ENCODE measurements at places on chromosomes 7 and 10.

GRCh38 chr7:73893342-73894101 is 32.6 kb downstream of the TMEM270 start:
- peak; percentile 60 for DNase-seq

GRCh38 chr7:101582971-101583370 is 46.1 kb downstream of the MYL10 start:
- DNase-seq, result no peak

- no peak for DNase-seq
These were observed 38.0 kb downstream of the RBM33 start for GRCh38 chr7:155682484-155682883.

GRCh38 chr10:129511758-129512157 is 44.7 kb downstream of the MGMT start:
- no peak for DNase-seq

DNA sequence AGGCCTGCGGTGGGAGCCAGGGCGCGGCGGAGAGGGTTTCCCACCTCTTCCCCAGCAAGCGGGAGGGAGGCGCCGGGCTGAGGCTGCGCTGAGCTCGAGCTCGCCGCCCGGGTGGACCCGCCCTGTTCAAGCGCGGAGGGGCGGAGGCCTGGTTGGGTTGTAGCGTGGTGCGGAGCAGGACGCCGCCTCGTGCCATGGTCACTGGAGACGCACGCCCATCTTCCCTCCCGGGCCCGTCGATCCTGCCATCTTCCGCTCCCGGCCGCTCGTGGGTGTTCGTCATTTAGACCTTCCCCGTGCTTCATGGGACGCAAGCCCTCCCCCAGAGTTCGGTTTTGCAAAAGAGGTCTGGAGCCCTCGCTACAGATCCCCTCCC is 9.3 kb upstream of the EN2 start:
- DNase-seq, result no peak

- no peak for DNase-seq
These were observed 530.3 kb downstream of the ARL4A start for GRCh38 chr7:13217768-13218167.

DNA sequence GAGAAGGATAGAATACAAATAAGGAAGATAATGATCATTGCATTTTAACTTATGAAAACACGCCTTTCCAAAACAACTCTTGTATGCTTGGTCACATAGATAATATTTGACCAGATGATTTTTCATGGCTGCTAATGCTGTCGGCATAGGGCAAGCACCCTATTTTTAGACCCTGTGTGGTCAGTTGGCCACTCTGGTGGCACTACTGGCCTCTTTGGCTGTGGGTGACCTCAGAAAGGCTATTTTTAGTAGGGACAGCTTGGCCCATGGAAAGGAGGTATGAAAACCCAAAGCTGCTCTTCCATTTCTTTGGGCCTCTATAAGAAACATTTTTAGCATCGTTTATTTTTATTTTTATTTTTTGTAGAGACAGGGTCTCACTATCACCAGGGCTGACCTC is 12.3 kb downstream of the BMPER start:
- DNase-seq, result no peak

DNA sequence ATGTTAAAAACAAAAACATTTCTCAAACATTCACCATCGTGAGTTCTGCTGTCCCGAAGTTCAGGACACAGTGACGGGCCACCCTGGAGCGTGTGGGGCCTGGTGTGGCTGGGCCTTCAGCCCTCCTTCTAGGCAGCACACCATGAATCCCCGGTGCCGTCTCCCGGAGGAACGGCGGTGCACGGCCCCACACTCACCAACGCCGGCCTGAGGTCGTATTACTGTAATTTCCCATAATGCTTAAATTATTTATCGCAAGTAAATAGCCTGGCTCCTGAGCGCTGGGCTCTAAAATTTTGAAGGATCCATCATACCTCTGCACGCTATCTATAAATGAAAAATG is 1.4 kb downstream of the STK32C start:
- DNase-seq, result no peak

DNA sequence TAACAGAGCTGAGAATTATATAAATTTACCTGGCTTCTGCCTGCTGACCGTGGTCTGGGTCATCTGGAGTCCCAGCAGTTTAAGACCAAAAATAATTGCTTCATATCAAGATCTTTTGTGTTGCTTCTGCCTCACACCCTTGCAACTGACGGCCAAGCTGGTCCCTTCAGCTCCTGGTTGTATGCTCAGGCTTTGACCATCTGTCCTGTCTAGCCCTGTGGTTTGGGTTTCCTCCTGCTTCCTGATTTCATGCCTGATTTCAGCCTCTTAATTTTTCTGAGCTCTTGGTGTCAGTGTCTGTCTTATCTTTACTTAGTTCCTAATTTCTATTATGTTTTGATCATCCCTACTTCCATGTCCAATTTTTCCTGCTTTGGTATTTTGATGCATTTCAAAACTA is 87.9 kb upstream of the PLXDC2 start:
- DNase-seq, result no peak

DNA sequence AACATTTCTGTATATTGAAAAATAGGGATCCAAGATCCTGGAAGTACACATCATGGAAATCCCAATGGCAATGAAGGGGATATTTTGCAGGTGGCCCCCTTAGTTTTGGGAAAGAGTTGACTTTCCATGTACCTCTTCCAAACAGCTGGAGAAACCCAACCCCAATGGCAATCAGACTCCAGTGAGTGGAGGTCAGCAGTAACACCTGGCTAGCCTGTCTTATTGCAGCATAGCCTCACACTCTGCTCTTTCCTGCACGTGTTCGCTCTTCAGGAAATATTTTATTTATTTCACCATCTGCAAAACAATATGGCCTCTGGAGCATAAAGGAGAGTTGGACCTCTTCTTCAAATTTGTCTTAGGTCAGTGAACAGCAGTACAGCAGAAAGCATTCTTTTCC is 340.0 kb upstream of the NRP1 start:
- DNase-seq, result no peak

GRCh38 chr7:50475340-50475739 is 25.2 kb upstream of the FIGNL1 start:
- DNase-seq, result no peak

DNA sequence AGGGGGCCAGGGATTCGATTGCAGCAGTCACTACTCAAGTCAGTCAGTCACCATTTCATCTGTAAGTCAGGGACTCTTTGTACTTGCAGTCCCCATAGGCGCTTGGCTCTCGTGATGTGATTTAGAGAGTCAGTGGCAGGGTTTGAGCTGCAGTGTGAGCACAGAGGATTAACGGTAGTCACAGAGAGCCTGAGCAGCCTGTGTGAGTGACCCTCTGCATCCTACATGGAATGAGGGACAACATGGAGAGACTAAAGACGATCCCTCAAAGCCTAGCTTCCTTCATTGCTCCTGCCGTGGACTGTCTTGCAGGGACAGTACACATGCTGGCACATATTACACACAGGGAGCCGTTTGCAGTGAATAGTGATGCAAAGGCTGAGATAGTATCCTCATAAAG is 56.3 kb downstream of the PRPF18 start:
- no peak for DNase-seq

DNA sequence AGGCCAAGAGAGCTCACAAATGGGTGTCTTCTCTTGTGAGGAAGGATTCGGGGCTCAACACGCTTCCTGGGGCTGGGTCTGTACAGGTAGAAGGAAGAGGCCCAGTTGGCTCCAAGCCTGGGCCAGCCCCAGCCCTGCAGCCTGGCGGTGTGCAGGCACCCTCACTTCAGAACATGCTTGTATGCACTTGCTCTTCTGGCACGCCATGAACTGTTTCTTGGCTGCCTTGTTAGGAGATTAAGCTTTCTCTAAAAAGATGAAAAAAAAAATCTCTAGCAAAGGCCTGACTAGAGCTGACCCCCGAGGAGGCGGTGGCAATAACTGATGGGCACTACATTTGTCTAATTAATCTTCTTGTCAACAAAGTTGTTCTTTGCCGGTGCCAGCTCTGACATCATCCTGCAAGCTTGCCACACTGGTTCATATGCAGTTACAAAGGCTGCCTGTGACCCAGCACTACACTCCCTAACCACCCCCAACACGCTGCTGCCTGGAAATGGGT is 94.7 kb downstream of the WDR11 start:
- peak; percentile 25 for DNase-seq

GRCh38 chr7:16744518-16745250 is 8.9 kb upstream of the TSPAN13 start:
- no peak for DNase-seq

GRCh38 chr10:72309290-72310240 is 35.8 kb downstream of the DDIT4 start:
- no peak for DNase-seq

GRCh38 chr7:142001163-142001874 is 5.6 kb downstream of the MGAM start:
- peak; percentile 20 for DNase-seq

DNA sequence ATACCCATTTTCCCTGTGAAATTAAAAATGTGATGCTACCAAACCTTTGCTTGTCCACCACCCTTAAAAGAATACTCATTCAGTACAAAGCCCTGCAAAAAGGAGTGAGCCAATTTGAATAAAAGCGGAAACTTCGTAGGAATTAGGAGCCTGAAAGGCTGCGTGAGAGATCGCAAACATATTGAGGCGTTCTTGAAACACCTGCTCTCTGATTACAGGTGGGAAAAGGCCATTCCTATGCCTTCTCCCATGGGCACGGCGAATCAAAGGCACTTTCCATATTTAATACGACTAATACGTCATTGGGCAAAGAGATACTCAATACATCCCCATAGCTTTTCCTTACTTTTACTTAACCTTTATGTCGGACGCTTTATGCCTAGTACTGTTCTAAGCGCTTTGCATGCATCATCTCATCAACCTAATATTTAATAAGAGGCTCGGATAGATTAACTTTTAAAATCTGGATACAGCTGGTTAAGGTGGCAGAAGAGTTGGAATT is 30.9 kb upstream of the KMT2E start:
- DNase-seq, result no peak

DNA sequence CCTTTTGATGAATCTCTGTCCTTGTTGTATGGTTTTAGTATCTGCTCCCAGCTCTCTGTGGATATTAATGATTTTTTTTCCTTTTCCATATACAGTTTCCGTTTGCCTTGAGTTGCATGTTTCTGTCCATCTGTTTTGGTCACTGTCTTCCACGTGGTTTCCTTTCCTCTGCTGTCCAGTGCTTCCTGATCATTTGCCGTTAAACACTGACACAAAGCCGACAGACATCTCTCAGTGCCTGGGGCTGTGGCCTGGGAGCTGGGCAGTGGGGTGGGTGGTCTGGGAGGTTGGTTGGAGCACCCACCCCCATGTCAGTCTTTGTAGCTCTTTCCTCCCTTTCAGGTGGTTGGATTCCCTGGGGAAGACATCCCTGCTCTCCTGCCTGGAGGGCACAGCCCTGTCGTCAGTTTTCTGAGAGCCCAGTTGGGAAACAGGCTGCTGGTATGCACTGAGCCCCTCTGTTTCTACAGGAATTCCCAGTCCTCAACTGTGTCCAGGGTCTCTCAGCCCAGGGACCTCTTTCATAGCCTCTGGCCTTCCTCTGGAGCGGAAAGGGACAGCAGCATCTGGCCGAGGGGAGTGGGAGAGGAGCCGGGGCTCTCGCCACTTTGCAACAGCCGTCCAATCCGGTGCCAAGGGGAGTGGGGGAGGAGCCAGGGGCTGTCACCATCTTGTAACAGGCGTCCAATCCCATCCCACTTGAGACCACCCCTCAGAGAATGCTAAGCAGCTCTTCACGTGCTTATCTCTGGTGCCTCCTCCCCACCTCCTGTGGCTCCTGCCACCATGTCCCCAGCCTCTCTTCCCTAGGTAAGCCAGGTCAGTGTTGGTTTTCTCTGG is 26.7 kb upstream of the MKI67 start:
- no peak for DNase-seq

DNA sequence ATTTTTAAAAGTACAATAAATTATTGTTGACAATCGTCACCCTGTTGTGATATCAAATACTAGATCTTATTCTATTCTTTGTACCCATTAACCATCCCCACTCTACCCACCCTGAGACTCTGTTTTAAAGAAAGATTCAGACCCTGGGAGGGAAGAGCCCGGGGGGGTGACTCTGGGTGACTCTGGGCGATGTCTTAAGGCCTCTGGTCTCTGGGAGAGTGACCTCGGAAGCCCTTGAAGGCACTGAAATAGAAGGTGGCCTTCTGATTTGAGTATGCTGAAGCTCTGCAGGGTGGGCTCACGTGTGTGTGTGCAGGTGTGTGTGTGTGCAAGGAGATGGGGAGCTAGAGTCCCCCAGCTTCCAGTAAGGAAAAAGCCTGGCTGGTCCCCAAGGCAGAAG is 9.7 kb downstream of the ADAP1 start:
- DNase-seq, result no peak

GRCh38 chr10:13271552-13272163 is 28.2 kb downstream of the PHYH start:
- DNase-seq, result peak; percentile 23

DNA sequence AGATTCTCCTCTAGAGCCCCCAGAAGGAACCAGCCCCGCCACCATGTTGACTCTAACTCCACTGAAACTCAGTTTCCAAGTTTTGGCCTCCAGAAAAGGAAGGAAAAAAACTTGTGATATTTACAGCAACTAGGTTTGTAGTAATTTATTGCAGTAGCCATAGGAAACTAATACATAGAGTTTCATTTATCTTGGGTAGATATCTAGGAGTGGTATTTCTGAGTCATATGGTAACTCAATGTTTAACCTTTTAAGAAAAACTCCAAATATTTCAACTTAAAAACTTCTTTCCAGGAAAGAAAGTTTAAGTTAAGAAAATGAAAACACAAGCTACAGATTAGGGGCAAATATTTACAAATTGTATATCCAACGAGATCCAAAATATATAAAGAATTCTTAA is 576.7 kb downstream of the KCNMA1 start:
- DNase-seq, result no peak

GRCh38 chr7:98618786-98619185 is 1.7 kb downstream of the NPTX2 start:
- no peak for DNase-seq

DNA sequence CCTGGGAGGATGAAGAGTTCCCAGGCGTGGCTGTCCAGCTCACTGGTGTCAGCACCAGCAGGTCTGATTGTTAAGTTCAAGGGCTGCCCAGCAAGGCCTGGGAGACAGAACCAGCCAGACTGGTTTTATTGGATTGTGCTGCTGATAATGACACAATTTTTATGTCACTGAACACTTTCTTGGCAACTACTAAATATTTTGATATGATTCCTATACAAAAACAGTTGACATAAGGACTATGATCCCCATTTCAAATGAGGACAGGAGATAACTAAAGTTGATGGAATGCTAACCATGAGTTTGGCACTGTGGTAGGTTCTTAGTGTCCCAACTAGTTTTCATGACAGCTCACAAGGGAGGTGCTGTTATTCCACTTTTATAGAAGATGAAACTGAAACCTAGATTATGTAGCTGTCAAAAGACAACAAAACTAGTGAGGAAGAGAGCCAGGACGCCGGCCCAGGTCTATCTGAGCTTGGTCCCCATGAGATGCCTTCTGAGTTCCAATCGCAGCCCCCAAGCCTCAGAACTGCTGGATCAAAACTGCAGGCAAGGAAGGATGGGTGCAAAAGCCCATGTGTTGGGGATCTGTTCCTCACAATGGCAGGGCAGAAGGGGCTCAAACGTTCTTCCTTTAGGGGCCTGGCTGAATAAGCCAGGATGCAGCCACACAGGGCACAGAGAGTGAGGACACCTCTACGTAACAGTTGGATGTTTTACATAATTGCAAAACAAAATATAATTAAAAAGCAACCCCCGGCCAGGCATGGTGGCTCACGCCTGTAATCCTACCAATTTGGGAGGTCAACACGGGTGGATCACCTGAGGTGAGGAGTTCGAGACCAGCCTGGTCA is 52.8 kb downstream of the COBL start:
- no peak for DNase-seq

- DNase-seq, result no peak
These were observed 71.2 kb downstream of the ADCY1 start for GRCh38 chr7:45645141-45645969.
